ENCODE measurements at places on chromosomes 5 and 9. TPM values are rescaled to one million over a fixed set of nuclear protein-coding genes. Genes with fewer than 3 reads are reported as not detected.

Gene PITX1
- total RNA-seq: 0.11 TPM

Gene PSD2
- total RNA-seq: not detected

Gene QRFP
- not detected for total RNA-seq

Gene ERAP2
- total RNA-seq: 15.8 TPM

Gene SPATA6L
- total RNA-seq: 25.0 TPM

Gene PKD2L2
- not detected for total RNA-seq

Gene GLDC
- 0.72 TPM for total RNA-seq

Gene SVEP1
- total RNA-seq: 0.40 TPM

Gene OTULINL
- total RNA-seq: 5.1 TPM

Gene GPR21
- not detected for total RNA-seq

Gene PAPPA
- total RNA-seq: 3.7 TPM

Gene IL9
- not detected for total RNA-seq

Gene EQTN
- total RNA-seq: 1.1 TPM

Gene PCDHGA3
- total RNA-seq: 5.9 TPM

Gene C1QTNF2
- total RNA-seq: 0.46 TPM

Gene DNAH5
- total RNA-seq: 1.1 TPM

Gene KCNV2
- not detected for total RNA-seq

Gene COL15A1
- total RNA-seq: 19.3 TPM

Gene IL13
- not detected for total RNA-seq

Gene ZFR
- total RNA-seq: 65.2 TPM

Gene SAPCD2
- 0.24 TPM for total RNA-seq

Gene PCDHGB3
- 8.6 TPM for total RNA-seq

Gene PNPLA7
- 11.4 TPM for total RNA-seq

Gene PCAT7
- not detected for total RNA-seq

Gene TRIP13
- 2.3 TPM for total RNA-seq

Gene DOK3
- 7.2 TPM for total RNA-seq

Gene ADRB2
- 2.3 TPM for total RNA-seq

Gene PLPPR1
- 1.1 TPM for total RNA-seq

Gene SIMC1
- 109 TPM for total RNA-seq

Gene TNFSF8
- 1.6 TPM for total RNA-seq

Gene CCDC171
- 5.6 TPM for total RNA-seq

Gene TAF11L7
- not detected for total RNA-seq

Gene FBXL7
- total RNA-seq: 25.2 TPM

Gene YIPF5
- 26.2 TPM for total RNA-seq

Gene ADGRD2
- total RNA-seq: not detected

Gene C5orf63
- total RNA-seq: 3.5 TPM

Gene C7
- 1,224 TPM for total RNA-seq

Gene PLAC8L1
- not detected for total RNA-seq

Gene MLLT3
- total RNA-seq: 11.4 TPM

Gene NOXA1
- 14.1 TPM for total RNA-seq
